ENCODE measurements at places on chromosomes 13 and 19. TPM values are rescaled to one million over a fixed set of nuclear protein-coding genes. Genes with fewer than 3 reads are reported as not detected.
A peak's percentile ranks its signal among the peaks of the same experiment; 100 is the strongest.

Gene ZNF850
- polyA plus RNA-seq = 2.0 TPM

Gene SRRM5
- polyA plus RNA-seq = 1.9 TPM

- H3K36me3 ChIP-seq = no peaks in the 10 kb centered on the region
- no peak for DNase-seq
- H3K27ac ChIP-seq = no peak overlapping the region
- peaks cover 9% of the 10 kb centered on the region for H3K4me1 ChIP-seq
These were observed 3.9 kb upstream of the RNF6 start for GRCh38 chr13:26225896-26226617.

DNA sequence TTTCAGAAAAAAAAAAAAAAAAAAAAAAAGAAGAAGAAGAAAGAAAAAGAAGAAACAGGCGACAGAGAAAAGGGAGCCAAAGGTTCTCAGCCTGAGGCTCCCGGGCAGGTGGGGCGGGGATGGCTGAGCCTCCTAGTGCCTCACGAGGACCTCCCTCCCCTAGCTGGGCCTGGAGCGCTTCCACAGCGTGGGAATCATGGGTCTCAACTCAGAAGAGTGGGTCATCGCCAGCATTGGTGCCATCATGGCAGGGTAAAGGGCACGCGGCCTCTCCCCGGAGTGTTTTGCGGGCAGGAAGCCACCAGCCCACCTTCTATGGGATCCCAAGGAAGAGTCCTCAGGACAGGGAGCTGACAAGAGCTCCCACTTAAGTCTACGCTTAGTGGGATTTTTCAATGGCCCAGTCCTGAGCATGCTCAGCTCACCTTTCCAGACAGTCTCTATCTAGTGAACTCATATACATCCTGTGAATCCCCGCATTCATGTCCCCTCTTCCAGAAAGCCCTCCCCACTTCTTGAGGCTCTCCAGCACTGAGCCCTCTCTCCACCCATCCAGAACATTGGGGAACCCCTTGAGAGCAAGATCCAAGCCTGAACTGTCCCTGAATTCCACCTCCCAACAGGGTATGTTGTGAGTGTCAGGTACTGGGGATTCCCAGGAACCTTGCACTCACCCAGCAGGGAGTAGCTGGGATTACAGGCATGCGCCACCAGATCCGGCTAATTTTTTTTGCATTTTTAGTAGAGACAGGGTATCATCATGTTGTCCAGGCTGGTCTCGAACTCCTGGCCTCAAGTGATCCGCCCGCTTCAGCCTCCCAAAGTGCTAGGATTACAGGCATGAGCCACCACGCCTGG is 69.6 kb downstream of the ACSBG2 start:
- no peaks in the 10 kb centered on the region for H3K36me3 ChIP-seq
- DNase-seq = no peak
- H3K4me1 ChIP-seq = peaks cover 10% of the 10 kb centered on the region
- no peaks in the 10 kb centered on the region for H3K27me3 ChIP-seq
- no peak overlapping the region for H3K27ac ChIP-seq
- H3K4me3 ChIP-seq = no peak overlapping the region

- no peaks in the 10 kb centered on the region for H3K27me3 ChIP-seq
- DNase-seq = peak; percentile 78
- no peaks in the 10 kb centered on the region for H3K36me3 ChIP-seq
- H3K27ac ChIP-seq = no peak overlapping the region
- peaks cover 10% of the 10 kb centered on the region for H3K4me1 ChIP-seq
- no peak overlapping the region for H3K4me3 ChIP-seq
These were observed 19.0 kb downstream of the MRPS12 start for GRCh38 chr19:38949580-38950367.

Measured in B cell (primary cell).